ENCODE measurements at places on chromosomes 4 and X.

DNA sequence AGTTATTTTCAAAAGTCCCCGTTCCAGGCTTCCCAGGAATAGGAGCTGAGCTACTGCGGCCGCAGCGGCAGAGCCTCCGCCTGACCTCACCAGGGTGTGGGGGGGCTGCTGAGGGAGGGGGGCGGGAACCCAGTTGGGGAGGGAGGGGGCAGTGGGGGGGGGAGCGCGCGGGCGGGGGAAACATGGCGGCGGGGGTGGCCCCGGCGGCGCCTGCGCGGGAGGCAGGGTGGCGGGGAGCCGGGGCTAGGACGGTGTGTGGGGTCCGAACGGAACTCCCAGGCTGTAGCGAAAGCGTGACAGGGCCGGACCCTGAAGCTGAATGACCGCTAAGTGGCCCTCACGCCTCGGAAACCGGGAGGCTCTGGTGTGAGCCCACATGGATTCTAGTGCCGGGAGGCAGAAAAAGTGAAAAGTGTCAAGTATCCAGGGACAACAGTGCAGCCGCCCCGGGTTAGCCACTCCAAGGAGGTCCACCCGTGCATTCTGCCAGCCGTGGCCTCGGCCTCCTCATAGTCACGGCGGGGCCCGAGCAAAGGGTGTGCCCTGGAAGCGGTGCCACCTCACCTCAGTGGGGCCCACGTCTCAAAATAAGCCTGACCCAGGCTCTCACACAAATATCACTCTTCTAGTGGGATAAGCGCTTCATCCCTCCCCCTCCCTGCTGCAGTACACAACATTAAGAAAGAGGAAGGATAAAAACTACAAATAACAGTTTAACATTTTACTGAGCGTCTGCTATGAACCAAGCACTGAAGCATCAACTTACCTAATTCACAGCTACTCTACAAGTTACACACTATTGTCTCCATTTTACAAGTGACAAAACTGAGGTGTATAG is at the start of gene KLHL13:
Gene KLHL13, minus strand, starts transcription at position 98 of the 838 bp plus-strand sequence. CDS start 88,337 bp downstream, outside the sequence.
- peak; percentile 22 for DNase-seq

DNA sequence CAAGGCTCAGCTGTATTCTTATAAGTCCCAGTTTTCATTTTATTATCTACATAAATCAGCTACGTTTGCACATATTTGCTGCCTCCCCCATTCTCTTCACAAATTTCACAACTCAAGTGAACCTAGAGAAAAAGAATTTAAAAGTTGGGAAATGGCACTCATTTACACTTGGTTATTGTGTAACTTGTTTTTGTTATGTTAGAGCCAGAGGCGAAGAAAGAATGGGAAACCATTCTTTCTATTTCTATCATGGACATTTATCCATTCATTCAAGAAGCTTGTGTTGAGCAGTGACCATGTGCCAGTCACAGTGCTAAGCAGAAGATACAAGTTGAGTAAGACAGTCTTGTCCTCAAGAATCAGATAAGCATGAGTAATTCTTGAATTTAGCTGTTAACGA is 13.5 kb downstream of the LIAS start:
- no peak for DNase-seq

GRCh38 chrX:139691493-139691842 is 16.5 kb downstream of the MCF2 start:
- DNase-seq = no peak

- no peak for DNase-seq
These were observed 32.6 kb upstream of the PHF8 start for GRCh38 chrX:54076903-54077302.

DNA sequence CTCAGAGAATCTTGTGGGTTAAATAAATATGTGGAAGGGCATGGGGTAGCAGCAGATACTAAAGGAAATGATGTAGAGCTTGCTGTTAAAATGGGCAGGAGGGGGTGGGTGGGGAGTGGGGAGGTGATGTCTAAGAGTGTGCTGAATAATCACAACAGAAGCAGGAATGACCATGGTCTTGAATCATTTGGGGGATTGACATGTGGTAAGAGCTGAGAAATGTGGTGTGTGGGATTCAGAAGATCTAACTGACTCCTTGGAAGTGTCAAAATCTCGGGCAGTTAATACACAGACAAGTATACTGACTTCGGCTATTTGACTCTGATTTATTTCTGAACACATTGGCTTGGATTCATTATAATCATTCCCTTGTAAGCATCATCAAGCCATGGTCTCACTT is 6.8 kb downstream of the VGLL1 start:
- DNase-seq = no peak
